ENCODE measurements at places on chromosomes 6 and 20. TPM values are rescaled to one million over a fixed set of nuclear protein-coding genes. Genes with fewer than 3 reads are reported as not detected.

DNA sequence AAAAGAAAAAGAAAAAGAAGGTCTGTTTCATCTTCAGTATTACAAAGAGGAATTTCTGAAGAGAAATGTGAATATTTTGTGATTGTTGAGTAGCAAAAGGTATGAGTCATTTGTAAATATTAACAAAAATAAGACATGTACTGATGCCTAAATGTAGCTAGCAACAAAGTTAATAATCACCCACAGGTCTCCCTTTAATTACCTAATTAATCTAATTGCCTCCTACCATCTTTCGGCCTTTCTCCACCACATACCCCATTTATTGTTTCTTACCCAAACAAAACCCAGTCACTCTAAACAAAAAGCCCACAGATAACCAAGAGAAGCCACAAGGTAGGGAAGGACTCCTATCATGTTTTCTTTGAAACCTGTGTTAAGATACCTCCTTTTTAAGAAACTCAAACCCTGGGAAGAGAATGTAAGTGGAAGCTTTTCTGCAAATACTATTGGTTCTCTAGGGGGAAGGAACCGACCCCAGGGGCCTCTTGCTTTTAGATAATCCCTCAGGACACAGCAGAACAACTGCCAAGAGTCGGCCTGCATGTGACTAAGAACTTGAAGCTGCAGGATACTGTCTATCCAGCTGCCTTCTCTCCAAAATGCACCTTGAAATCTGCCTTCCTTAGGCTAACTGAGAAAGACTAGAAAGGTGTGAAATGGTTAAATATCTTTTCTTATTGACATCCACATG, 16.1 kb upstream of the STK38 start:
- DNase-seq = no peak

- DNase-seq = peak; percentile 17
Measured at GRCh38 chr6:143941852-143942627, 66.0 kb downstream of the PLAGL1 start.

DNA sequence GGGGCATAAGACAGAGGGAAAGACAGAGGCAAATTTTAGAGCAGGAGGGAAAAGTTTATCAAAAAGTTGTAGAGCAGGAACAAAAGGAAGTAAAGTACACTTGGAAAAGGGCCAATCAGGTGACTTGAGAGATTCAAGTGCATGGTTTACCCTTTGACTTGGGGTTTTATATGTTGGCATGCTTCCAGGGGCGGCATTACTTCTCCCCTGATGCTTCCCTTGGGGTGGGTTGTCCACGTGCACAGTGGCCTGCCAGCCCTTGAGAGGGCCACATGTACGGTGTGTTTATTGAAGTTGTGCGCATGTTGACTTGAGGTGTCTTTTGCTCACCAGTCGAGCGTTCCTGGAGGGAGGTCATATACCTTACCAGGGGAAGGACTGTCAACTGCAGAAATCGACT, 259.5 kb upstream of the JARID2 start:
- DNase-seq = no peak

- DNase-seq = no peak
Measured at GRCh38 chr6:89298680-89299465, 16.2 kb downstream of the GABRR2 start.

MANEA gene
- total RNA-seq = 16.7 TPM

DNA sequence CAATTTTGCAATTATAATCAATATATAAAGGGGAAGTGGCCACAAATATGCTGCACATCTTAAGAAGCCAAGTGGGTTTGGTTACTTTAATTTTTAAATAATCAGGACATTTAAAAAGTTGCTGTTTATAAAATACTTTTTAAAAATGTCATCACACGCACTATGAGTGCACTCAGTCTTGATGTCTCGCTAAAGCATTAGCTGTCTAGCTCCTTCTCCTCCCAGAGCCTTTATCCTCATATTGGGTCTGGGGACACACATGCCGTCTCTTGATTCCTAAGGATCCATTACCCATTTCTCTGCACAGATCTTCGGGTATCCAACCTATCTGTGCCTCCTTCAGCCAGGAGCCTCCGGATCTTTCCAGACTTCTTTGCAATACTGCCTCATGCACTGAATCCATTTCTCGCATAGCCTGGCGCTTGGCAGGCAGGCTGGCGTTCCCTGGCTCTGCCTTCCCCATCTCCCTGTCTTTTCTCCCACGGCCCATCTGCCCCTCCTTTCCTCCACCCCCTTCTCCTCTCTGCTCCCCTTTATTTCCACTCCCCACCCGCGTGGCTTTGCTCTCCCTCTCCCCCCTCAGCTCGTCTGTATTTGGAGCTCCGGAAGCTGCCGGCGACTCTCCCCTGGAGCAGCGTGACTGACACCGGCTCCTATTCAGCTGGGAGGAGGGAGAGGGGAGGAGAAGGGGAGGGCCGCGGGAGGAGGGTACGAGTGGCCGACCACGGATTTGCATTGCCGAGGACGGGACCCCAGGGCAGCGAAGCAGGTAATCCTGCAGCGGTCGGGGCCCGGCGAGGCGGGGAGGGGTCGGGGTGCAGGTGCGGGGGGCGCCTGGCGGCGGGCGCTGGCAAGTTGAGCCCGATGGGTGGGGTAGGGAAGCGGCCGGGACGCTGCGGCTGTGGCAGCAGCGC, at the start of gene CAP2:
Gene CAP2, plus strand, starts transcription at position 618 of the 914 bp plus-strand sequence. CDS start 27,961 bp downstream, outside the sequence.
- peak; percentile 38 for DNase-seq

RRP36 gene
- total RNA-seq = 60.3 TPM

- DNase-seq = no peak
Measured at GRCh38 chr6:7183707-7184106, 75.9 kb downstream of the RREB1 start.

DNA sequence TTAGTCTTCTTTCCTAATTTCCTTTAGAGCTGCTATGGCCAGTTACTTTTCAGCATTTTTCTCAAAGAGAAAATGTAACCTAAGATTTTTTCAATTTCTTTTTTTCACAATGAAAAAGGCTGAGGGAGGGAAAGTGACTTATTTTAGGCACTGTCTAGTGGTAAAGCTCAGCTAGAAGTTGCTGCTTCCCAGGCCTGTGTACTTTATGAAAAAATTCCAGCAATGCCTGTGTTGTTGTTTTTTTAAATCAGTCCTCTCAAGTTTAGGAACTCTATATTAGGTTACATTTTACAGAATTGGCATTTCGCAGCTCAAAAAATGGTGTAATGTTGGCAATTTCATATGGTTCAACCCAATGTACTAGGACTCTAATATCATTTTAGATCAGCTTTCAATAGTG, 269.6 kb downstream of the ARID1B start:
- no peak for DNase-seq

- peak; percentile 17 for DNase-seq
Measured at GRCh38 chr6:148947621-148948444, 201.0 kb downstream of the UST start.

DNA sequence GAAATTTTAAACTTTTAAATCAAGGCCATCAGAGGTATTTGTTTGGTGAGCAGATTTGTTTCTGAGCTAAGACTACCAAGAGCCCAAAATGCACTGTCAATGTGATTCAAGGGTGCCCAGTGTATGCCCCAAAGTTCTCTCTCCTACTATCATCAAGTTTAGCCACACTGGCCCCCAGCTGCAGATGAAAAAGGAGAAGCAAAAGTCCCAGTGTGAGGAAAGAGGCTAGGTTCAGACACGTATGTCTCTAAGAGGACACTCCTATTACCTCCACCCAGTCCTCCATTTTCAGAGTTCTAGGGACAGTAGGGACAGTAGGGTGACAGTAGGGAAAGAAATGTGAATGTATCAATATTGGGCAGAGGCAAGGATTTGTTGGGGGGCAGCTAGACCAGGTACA, 230.8 kb downstream of the CD83 start:
- DNase-seq = no peak

ARMH2 gene
- not detected for total RNA-seq

GRCh38 chr6:116029535-116029934, 31.2 kb downstream of the FRK start:
- DNase-seq = no peak

GRCh38 chr6:49464691-49465090, 1.5 kb downstream of the CENPQ start:
- DNase-seq = no peak
